ENCODE measurements at places on chromosomes 1 and 21.
A peak's percentile ranks its signal among the peaks of the same experiment; 100 is the strongest.

DNA sequence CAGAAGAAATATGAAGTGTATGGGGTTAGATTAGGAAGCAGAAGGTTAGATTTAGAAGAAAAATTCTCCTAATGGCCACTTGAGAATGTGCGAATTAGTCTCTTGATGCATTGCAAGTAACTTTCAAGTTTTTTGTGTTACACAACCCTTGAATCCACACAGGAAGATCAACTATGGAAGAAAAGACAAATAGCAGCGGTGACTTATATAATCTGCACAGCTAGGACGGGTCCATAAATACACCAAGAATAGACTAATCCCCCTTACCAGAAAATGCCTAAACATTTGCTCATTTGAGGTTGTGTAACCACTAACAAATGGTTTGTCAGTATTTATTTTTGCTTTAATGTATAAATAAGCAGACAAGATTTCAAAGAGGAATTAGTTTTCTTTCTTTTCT lies 182.6 kb downstream of the TGFB2 start:
- no peak for DNase-seq

DNA sequence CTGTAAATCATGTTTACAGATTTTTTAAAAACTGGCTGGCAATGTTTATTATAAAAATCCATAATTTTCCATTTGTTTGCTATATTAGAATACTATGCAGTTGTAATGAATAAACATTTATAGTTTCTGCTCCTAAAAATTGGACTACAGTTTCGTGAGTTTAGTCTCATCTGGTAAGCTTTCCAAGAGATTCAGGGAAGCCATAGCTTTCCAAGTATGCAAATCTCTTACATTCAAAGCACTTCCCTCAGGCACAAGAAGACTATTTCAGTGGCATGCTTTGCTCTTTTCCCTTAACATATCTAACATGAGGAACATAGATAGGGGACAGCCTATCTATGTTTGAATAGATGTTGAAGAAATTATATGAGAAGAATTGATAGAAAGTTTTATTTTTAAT lies 77.2 kb downstream of the ADGRL2 start:
- no peak for DNase-seq

GRCh38 chr1:41608211-41608610 lies 123.7 kb upstream of the EDN2 start:
- peak; percentile 16 for DNase-seq

- DNase-seq: no peak
Observed at GRCh38 chr1:215777370-215777925, 210.3 kb downstream of the KCTD3 start.

DNA sequence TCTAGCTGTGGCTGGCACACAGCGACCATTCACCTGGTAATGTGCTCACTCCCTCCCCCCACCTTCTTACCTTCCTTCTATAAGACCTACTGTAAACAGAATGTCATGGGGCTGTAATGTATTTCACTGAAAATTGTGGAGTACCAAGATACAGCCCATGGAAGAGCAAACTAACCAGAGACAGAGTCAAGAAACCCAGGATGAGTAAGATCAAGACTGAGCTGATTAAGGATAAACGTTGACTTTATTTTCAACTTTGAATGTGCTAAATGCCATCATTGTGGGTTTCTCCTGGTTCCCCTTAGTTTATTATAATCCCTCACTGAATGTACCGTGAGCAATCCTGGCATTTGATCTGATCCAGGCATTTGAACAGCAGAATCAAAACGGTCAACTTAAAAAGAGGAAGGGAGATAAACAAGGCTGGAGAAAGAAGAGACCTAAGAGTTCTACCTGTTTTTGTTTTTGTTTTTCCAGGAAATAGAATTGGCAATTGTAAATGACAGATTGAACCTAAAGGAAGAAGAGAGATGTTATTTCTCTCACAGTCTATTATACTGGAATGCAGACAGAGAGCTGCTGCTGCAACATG lies 16.1 kb upstream of the ATP1B1 start:
- no peak for DNase-seq

DNA sequence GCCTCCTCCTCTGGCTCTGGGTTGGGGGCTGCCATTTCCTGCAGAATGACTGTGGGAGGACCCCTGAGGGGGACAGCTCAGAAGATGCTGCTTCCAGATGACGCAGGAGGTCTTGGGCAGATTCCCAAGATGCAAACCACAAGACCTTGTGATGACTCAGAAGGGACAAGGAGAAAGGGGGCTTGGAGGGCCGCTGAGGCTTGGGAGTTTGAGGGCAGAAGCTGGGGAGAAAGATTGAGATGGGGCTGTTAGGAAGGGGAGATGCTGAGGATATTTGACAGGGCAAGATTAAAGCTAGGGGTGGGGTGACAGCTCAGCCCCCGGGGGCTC lies 7.5 kb downstream of the PTPRU start:
- no peak for DNase-seq

GRCh38 chr1:168637350-168637991 lies 61.1 kb downstream of the XCL1 start:
- no peak for DNase-seq

DNA sequence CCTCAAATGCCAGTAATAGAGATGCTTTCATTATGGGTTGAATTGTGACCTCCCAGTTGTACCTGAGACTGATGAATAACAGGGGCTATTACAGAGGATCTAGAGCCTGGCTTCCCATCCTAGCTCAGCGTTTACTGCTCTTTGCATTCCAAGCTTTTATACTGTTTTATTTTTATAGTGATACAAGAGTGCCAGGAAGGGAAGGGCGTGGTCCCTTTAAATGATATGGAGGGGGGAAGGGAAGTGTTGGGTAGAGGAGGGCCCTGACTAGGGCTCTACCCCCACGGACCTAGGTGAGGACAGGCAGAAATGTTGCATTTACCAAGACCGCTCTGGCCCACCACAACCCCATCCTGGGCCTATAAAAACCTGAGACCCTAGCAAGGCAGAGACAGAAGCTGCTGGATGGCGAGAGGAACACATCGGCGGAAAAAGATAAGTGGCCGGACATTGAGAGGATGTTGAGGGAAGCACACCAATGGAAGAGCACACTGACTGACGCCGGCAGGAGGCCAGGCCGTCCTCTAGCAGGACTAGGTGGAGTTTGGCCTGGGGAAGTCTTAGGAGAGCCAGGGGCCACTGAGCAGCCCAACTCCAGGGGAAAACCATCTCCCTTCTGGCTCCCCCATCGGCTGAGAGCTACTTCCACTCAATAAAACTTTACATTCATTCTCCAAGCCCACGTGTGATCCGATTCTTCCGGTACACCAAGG lies 1025.9 kb downstream of the TTLL7 start:
- no peak for DNase-seq

GRCh38 chr1:200342511-200343311 lies 67.1 kb downstream of the ZNF281 start:
- no peak for DNase-seq

- DNase-seq: no peak
Observed at GRCh38 chr21:45234965-45235364, 52.7 kb downstream of the POFUT2 start.

- no peak for DNase-seq
Observed at GRCh38 chr1:215243345-215244054, 161.0 kb downstream of the KCNK2 start.

GRCh38 chr1:18883636-18884418 lies 18.5 kb downstream of the ALDH4A1 start:
- peak; percentile 45 for DNase-seq

DNA sequence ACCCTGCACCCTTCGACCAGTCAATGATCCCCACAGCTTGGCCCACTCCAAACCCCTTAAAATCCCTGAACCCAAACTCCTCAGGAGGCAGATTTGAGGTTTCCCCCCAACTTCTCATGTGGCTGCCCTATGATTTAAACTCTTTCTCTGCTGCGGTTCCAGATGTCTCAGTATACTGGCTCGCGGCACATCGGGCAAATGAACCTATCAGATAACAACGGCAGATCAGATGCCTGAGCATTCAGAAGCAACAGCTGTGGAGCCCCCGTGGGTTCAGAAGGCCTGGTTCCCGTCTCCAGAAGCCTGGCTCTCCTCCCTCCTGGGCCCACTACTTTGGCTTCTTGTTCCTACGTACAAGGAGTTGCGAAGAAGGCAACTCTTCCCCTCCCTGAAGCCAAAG lies 43.3 kb upstream of the H6PD start:
- no peak for DNase-seq

DNA sequence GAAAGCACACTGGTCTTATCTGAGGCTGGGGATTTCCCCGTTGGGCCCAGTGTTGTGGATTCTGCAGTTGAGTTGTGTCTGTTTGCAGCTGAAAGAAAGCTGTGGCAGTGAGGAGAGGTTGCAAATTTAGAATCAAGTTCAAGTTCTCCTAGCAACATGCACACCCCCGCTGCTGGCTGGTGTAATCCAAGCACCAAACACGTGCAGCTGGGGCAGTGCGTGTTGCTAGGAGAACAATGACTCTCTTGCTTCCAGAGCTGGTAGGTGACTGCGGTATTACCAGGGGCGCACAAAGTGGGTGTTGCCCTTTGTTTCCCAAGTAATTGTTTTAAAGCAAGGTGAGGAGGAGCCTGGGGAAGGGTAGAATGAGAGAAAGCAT lies 91.5 kb downstream of the IER5 start:
- DNase-seq: peak; percentile 62

GRCh38 chr1:92470216-92470615 lies 16.5 kb downstream of the GFI1 start:
- DNase-seq: no peak

- no peak for DNase-seq
Observed at GRCh38 chr1:211939876-211940468, 95.4 kb downstream of the INTS7 start.

DNA sequence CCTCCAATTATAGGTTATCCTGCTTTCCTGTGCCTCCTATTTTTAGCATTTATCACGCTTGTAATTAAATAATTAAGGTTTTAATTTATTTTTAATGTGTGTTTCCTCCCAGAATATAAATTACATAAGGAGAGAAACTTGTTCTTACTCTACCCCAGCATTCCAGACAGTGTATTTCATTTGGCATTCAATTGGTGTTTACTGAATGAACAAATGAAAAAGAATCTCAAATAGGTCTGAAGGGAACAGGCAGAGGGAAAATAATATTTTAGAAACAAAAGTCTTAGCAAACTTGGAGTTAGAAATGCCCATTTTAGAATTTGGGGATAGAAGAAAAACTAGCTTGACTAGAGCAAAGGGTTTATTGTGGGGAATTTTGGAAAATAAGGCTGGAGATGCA lies 9.9 kb upstream of the RSRP1 start:
- no peak for DNase-seq

GRCh38 chr1:64469977-64470664 lies at the start of gene CACHD1:
CACHD1 (plus strand) TSS chr1:64470129; CDS start chr1:64470745, 616 bp downstream.
- DNase-seq: peak; percentile 61

DNA sequence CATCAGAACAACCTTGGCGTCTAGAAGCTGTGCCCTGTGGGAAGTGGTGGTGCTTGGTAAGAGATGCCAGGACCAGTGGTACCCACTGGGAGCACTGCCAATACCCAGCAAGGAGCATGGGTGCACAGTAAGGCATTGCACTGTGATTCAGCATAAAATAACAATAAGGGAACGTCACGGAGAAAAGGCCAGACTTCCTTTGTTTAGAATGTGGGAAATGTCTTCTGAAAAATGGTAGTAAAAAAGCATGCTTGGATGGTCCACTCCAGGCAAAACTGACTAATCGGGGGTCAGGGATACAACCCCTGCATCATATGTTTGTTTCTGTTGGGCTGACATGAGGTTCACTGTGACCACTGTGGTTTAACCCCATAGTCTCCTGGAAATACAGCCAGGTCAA lies 14.7 kb downstream of the METTL18 start:
- DNase-seq: no peak

DNA sequence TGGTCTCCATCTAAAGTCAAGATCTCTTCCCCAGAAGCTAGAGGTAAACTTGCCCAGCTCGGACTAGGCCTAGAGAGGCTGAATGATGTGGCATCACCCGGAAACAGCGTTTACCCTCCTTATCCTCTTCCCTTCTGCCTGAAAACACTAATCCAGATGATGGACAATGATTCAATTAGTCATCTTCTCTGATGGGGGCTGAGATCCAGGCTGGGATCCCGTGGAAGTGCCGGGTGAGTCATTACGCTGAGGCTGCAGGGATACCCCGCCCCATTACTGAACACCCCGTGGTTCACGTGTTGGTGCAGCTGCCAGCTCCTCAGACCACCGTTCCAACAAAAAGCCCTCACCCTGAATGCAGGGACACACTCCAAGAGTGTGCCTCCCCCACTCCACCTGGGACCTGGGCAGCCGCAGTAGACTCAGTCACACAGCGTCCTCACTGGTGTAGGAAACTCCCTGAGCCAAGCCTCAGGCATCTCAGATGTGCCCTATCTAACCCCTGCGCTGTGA lies 2.0 kb downstream of the S100A6 start:
- peak; percentile 84 for DNase-seq

GRCh38 chr1:1299686-1300351 lies 7.9 kb downstream of the ACAP3 start:
- DNase-seq: no peak

GRCh38 chr1:235919833-235920441 lies 53.2 kb upstream of the LYST start:
- peak; percentile 73 for DNase-seq

GRCh38 chr1:154698320-154699096 lies 90.5 kb upstream of the ADAR start:
- DNase-seq: no peak

DNA sequence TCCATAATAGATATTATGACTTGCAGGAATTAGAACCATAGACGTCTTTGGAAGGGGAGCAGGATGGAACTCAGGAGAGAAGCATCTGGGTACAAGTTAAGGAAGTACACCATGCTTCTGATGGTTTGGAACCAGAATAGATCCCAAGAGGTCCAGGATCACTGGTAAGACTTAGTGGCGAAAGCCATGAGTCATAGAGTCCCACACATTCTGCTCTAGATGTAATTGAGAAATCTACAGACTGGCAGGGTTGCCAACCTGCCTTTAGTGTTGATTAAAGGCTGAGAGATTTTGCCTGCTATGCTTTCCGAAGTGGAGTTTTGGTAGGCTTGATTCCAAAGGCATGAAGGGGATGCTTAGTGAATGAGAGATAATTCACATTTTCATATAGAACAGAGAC lies 57.1 kb upstream of the C1orf87 start:
- peak; percentile 3 for DNase-seq

GRCh38 chr1:198660341-198661261 lies 21.8 kb downstream of the PTPRC start:
- no peak for DNase-seq

- no peak for DNase-seq
Observed at GRCh38 chr1:227846265-227846858, 30.9 kb downstream of the PRSS38 start.

DNA sequence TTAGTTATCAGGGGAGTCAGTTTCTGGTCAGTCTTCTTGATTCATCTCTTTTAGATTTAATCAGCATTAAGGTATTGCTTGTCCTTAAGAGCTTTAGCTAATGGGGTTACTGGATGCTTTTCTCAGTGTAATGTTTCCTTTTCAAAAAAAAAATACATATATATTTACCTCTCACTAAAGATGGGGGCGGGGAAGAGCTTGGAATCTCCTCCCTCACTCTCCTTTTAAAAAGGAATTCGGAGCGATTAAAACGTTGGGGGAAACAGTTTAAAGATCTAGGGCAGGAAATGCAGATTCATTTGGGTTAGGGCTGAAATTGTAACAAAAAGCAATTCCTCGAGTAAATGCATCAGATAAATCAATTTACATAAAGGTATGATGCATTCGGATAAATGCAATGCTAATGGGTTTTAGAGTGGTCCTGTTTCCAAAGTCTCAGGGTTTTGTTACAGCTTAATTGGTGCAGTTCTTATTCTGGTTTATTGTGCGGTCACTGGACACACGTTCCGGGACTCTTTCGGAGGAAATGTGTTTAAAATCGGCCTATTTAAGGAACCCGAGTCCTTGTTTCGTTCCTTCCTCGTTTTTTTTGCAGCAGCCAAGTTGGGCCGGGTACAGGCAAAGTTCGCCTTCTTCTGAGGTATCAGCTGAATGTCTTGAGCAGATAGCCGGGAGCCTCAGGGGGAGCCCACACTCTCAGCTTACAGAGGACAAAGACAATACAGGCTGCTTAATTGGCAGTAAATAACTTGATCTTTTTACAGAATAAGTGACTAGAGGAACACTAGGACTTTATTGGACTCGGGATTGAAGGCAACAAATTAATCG lies 1.6 kb downstream of the LMO4 start:
- no peak for DNase-seq
